ENCODE measurements at places on chromosomes 2 and 18.
A peak's percentile ranks its signal among the peaks of the same experiment; 100 is the strongest.

DNA sequence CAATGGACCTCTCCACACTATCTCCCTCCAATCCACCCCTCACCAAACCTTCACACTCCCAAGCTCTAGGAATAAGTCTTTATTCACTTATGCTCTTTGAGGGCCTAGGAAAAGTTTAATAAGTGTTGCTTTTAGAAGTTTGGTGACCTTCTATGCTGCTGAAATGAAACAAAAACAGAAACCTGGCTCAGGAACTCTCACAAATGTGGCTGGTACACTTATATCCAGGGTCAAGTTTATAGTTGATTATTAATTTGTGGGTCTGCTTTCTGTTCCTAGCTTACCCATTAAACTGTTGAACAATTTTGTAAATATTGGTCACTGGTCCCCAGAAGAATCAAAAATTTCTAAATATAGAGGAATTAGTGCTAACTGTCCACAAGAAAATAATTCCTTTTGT is 14.2 kb upstream of the ANKRD44 start:
- H3K4me3 ChIP-seq: no peak overlapping the region
- DNase-seq: no peak
- no peak overlapping the region for H3K27ac ChIP-seq
- no peaks in the 10 kb centered on the region for H3K27me3 ChIP-seq
- peaks cover 42% of the 10 kb centered on the region for H3K4me1 ChIP-seq

- H3K27me3 ChIP-seq: peaks cover 1% of the 10 kb centered on the region
- no peak overlapping the region for H3K27ac ChIP-seq
- H3K4me1 ChIP-seq: no peaks in the 10 kb centered on the region
- DNase-seq: no peak
- no peak overlapping the region for H3K4me3 ChIP-seq
- no peaks in the 10 kb centered on the region for H3K36me3 ChIP-seq
Observed at GRCh38 chr2:27573452-27573851, 9.4 kb upstream of the ZNF512 start.

DNA sequence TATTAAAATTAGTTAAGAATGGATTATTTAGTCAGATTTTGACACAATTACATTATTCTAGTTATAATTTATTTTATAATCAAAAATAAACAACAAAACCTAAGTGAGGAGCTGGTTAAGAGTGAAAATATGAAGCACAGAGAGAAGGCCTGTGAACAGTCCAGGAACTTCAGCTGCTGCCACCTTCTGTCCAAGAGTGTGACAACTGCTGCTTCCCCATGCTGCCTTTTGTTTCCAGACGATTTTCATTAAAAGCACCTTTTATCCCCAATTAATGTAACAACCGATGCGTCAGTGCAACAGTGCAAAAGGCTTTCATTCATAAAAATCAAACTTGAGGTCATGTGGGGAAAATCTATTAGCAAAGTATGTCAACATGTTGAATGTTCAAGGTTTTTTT is 363.6 kb downstream of the CTNNA2 start:
- peak; percentile 6 for DNase-seq
- H3K4me1 ChIP-seq: no peaks in the 10 kb centered on the region
- no peaks in the 10 kb centered on the region for H3K36me3 ChIP-seq
- no peaks in the 10 kb centered on the region for H3K27me3 ChIP-seq

- H3K4me1 ChIP-seq: peaks cover 40% of the 10 kb centered on the region
- no peaks in the 10 kb centered on the region for H3K36me3 ChIP-seq
- peak overlapping the region; percentile 81 for H3K27ac ChIP-seq
Observed at GRCh38 chr2:128473175-128474035, 154.7 kb upstream of the HS6ST1 start.

DNA sequence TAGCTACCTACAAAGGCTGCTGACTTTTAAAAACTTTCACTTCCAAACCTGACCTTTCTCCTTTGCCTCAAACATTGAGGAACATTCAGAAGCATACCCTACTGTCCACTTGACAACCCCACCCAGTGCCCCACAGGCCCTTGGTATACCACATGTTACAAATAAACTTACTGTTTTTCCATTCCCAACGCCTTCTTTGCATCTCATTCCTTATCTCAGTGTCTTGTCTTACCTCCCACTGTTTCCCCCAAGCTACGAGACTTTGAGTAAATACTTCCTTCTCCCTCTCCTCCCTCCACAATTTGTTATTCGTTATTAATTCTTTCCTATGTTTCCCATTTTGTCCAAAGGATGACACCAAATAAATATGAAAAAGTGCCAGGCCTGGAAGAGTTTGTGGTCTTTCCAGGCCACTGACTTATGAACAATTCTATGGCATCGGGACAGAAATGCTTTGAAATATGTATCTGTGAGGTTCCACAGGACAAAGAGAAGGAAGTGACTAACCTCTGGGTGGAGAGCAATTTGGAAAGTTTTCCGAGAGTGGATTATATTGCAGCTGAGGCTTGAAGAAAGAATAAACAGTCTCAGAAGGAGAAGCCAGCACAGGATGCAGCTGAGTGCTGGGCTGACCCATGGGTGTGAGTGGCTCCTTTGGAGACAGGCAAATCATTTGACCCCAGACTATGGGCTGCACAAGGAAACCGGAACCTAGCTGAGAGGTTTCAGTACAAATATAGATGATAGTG is 409.0 kb downstream of the LPIN1 start:
- no peak overlapping the region for H3K27ac ChIP-seq
- H3K36me3 ChIP-seq: no peaks in the 10 kb centered on the region
- H3K4me1 ChIP-seq: no peaks in the 10 kb centered on the region
- H3K27me3 ChIP-seq: no peaks in the 10 kb centered on the region

DNA sequence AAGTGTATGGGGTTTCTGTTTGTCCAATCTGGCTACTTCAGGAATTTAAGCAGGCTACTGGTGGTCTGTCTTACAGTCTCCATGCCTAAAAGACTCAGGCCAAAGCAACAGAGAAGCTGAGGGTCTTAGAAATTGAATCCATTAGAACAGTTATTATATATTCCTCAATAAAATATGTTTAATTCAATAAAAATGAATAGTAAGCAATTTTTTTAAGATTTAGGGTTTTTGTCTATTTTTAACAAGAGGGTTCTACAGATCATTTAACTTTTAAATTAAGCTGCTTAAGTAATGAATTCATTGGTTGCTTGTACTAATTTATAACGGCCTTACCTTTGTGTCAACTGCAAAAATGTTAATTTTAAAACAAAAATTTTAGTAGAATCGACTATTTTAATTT is 832.6 kb upstream of the SLC39A10 start:
- H3K4me1 ChIP-seq: no peaks in the 10 kb centered on the region
- DNase-seq: no peak
- no peaks in the 10 kb centered on the region for H3K36me3 ChIP-seq
- H3K27ac ChIP-seq: no peak overlapping the region
- H3K4me3 ChIP-seq: no peak overlapping the region
- H3K27me3 ChIP-seq: no peaks in the 10 kb centered on the region

DNA sequence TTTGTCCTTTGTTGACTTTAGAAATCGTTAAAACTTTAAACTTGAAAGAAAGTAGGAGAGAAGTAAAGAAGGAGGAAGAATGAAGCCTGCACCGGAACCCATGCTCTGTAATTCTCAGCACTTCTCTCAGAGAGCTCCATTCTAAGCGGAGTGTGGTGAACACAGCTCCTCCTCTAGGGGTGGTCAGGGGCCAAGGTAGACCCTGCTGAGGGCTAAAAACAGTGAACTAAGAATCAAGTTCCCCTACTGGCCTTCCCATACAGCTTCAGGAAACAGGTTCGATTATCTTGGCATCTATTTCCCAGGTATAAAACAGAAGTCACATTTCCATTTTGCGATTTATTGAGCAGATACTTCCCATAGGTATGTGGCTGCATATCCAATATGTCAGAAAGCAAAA is 92.7 kb upstream of the ASAP2 start:
- no peak overlapping the region for H3K4me3 ChIP-seq
- no peaks in the 10 kb centered on the region for H3K36me3 ChIP-seq
- H3K4me1 ChIP-seq: no peaks in the 10 kb centered on the region

DNA sequence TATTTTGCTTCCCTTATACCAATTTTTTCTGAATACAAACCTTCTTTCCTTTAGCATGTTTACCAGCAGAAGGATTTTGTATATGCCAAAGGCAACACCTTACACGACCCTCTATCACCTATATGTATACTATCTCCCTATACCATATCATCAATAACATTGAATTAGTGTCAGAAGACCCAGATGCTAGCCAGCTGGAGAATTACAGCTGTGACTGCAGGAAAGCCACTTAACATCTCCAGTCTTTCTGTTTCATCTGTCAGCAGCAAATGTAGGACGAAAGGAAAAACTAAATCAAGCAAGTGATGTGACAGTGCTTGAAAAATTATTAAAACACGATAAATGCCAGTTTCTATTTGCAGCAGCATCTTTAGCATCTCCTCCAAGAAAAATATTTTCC is 193.7 kb downstream of the STK39 start:
- no peaks in the 10 kb centered on the region for H3K4me1 ChIP-seq
- peaks cover 2% of the 10 kb centered on the region for H3K36me3 ChIP-seq
- no peak overlapping the region for H3K27ac ChIP-seq
- H3K27me3 ChIP-seq: no peaks in the 10 kb centered on the region
- H3K4me3 ChIP-seq: no peak overlapping the region

- no peak overlapping the region for H3K27ac ChIP-seq
- no peaks in the 10 kb centered on the region for H3K27me3 ChIP-seq
- H3K4me3 ChIP-seq: no peak overlapping the region
- no peaks in the 10 kb centered on the region for H3K36me3 ChIP-seq
- no peaks in the 10 kb centered on the region for H3K4me1 ChIP-seq
Observed at GRCh38 chr2:68344031-68344430, 21.1 kb upstream of the PLEK start.

DNA sequence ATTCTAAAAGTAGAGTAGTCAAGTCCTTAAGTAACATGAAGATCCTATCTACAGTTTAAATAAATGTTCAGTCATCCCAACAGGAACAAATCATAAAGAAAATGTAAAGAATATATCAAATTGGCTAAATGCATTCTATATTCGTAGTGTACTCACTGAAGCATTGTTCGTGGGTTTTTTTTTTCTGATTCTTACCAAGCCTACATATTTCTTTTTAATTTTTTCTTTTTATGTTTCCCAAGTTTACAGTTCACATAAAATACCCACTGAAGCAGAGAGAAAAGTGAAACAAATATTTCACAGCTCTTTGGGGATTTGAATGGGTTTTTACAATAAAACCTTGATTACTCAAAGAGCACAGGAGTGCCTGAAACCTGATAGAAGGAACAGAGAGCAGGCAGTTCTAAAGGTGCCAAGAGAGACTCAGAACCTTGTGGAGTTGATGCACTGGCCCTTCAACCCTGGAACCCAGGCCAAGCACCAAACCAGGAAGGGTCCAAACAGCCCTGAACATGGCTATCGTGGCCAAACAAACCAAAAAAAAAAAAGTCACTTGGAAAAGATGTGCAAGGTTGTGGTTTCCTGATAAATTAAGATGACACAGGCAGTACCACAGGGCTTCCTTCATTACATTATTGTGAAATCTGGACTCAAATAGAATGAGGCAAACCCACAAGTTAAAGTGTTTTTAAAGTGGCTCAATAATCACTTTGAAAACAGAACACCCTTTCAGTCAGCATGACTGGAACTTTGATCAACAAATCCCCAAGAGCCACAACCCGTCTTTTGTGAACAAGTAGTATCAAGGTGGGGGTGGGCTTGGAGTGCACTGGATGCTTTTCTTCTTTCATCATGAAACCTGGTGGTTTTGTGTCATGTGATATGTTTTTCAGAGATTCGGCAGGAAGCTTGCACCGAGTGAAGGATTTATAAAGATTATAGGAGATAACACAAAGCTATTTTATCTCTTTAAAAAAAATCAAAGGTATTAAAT is 245.0 kb upstream of the FN1 start:
- no peaks in the 10 kb centered on the region for H3K4me1 ChIP-seq
- H3K36me3 ChIP-seq: no peaks in the 10 kb centered on the region
- DNase-seq: peak; percentile 73
- H3K4me3 ChIP-seq: no peak overlapping the region
- H3K27me3 ChIP-seq: peaks cover 3% of the 10 kb centered on the region
- H3K27ac ChIP-seq: no peak overlapping the region

DNA sequence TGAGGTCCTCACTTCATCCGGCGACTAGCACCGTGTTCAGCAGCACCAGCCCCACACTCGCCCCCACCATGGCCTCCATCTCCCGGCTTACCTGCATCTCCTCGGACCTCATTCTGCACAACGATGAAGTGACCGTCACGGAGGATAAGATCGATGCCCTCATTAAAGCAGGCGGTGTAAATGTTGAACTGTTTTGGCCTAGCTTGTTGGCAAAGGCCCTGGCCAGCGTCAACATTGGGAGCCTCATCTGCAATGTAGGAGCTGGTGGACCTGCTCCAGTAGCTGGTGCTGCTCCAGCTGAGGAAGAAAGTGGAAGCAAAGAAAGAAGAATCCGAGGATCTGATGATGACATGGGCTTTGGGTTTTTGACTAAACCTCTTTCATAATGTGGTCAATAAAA is 70.5 kb upstream of the MYCN start:
- DNase-seq: no peak
- no peaks in the 10 kb centered on the region for H3K27me3 ChIP-seq
- no peak overlapping the region for H3K4me3 ChIP-seq
- no peaks in the 10 kb centered on the region for H3K4me1 ChIP-seq

DNA sequence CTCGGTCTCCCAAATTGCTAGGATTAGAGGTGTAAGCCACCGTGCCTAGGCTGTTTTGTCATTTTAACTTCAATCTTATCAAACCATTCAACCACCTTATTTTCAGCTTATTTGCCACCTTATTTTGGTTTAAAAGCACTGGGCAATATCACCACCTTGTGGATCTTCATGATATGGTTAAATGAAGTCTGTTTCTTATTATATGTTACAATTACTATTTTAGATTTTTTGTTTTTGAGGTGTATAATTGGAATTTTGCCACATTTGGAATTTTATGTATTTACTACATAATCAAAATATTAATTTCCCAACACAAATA is 43.8 kb upstream of the SCN9A start:
- H3K27me3 ChIP-seq: no peaks in the 10 kb centered on the region
- H3K36me3 ChIP-seq: no peaks in the 10 kb centered on the region
- H3K27ac ChIP-seq: no peak overlapping the region
- H3K4me1 ChIP-seq: no peaks in the 10 kb centered on the region
- DNase-seq: peak; percentile 34
- H3K4me3 ChIP-seq: no peak overlapping the region

- no peaks in the 10 kb centered on the region for H3K27me3 ChIP-seq
- peaks cover 36% of the 10 kb centered on the region for H3K36me3 ChIP-seq
- no peak overlapping the region for H3K27ac ChIP-seq
- H3K4me3 ChIP-seq: no peak overlapping the region
- DNase-seq: no peak
- H3K4me1 ChIP-seq: no peaks in the 10 kb centered on the region
Observed at GRCh38 chr2:239050252-239050649, 202.4 kb downstream of the TWIST2 start.

DNA sequence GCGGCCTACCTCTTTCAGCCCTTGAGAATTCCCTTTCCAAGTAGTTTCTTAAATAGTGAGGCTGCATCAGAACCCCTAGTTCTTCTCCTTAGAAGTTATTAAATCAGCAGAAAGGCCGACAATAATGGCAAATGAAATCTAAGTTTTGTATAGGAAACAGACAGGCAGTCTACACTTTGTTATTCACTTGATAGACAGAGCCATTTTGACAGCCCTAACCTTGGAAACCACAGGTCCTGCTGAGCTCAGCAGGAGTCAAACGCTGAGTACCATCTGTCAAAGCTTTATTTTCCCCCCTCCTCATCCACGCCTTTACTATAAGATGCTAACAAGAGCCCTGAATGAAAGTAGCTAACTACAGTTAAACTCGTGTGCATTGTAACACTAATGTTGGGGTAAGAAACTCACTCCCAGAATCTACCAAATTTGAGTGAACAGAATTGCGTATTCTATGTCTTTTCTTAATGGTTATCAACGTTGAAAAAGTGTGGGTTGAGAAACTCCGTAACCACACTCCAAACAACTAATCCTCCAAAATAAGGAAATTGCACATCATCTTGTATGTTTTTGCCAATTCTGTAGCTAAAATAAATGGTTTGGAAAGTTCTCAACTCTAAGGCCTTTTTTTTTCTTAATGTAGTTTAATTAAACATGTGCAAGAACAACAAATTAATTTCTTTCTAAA is 90.6 kb upstream of the EFEMP1 start:
- H3K4me1 ChIP-seq: no peaks in the 10 kb centered on the region
- no peaks in the 10 kb centered on the region for H3K36me3 ChIP-seq
- no peak for DNase-seq
- no peaks in the 10 kb centered on the region for H3K27me3 ChIP-seq
- no peak overlapping the region for H3K4me3 ChIP-seq
